ENCODE measurements at places on chromosomes 11 and 22.

DNA sequence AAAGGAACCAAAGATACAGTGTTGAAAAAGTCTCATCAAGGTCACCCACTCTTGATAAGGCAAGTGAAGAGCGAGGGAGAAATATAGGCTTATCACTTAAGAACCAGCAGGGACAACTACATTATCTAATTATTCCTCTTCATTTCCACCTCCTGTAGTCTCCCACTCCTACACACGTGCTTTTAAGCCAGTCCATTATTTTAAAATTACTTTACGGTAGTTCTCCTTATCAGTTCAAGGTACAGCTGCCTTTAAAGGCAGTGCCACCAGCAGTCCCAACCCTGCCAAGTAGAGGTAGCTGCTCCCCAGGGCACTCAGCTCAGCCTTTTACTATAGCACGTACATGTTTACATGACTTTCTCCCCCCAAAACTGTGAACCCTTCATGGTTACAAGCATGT is 161.5 kb upstream of the BLID start:
- no peak for DNase-seq

DNA sequence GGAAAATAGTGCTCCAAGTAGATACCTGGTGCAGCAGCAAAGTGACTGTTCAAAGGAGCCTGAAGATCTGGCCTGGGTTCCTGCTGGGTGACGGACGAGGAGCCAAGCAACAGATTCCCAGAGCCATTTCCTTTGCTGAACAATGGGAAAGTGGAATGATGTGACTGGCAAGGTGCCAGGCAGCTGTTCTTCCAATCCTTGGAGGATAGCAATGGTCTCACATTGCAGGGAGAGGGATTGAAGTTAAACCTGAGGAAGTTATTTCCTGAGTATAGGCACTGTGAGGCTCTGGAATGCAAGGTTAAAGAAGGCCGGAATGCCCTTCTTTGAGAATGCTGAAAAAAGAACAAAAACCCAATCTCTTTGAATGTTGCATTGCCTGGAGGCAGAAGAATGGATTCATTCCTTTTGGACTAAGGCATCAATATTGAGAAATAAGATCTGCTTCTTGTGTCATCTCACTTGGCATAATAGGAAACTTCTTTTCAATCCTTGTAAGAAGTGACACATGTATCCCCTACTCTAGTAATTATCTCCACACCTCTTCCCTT is 223.8 kb downstream of the BLID start:
- DNase-seq, result no peak

- no peak for DNase-seq
These were observed 47.5 kb upstream of the TCF20 start for GRCh38 chr22:42317691-42318547.

DNA sequence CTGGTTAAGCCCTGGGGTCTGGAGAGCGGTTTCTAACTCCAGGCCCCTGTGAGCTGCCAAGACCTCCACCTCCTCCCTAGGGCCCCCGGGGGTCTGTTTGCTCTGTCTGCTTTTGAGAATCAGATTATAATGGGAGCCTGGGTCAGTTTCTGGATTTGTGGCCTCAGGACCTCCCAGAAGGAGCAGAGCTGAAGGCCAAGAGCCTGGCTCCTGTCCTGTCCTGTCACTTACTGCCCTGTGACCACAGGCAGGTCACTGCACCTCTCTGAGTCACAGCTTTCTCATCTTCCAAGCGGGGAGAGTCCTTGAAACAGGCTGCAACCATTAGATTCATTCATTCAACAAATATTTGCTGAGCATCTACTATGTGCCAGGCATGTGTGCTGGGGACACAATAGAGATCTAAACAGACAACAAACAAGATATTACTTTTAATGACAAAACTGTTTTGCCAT is 87.3 kb upstream of the FGF3 start:
- DNase-seq, result no peak
